Stimulated activated CD8-positive, alpha-beta memory T cell treated with anti-CD3 and anti-CD28 coated beads, Interleukin-7, amount 100 ng/mL, for 1 hour (primary cell): ENCODE measurements at places on chromosomes 1 and 21.

DNA sequence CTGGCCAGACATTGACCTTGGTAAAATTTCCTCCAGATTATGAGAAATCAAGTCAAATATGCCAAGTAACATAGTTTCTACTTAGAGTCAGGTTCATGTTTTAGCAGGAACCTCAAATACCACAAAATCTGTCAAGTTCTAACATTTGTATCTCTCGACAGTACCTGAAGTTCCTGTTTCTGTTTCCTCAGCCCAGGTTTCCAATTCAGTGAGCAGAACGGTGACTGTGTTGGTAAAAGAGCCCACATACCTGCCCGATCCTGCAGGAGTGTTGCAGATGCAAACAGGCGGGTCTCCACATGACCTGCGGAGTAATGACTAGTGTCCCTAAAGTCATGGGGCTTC is 57.9 kb upstream of the LGALS8 start:
- DNase-seq, result no peak

DNA sequence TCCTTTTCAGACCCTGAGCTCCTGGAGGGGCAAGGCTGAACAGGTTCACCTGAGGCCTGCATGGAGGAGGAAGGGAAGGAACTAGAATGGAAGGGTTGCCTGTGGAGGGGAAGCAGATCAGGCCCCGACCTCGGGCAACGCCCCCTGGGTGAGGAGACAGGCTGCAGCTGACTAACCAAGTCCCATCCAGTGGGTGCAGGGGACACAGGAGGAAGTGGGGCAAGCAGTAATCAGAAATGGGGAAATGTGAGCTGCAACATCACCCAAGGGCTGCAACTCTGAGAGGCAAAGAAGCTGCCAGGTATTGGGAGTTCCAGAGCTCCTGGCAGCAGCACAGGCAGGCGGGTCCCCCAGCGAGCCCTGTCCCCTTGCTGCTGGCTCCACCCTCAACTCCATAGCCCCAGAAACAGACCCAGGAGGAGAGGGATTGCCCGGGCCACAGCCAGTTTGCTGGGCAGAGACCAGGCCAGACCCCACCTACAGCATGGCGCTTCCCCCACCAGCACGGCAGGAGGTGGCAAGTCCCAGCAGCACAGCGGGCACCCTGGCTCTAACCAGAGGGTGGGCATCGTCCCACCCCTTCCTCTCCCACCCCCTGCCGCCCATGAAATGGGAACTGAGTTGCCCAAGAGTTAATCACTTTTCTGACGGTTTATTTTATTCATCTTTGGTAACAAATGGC is 38.5 kb downstream of the MRPL37 start:
- DNase-seq, result no peak

DNA sequence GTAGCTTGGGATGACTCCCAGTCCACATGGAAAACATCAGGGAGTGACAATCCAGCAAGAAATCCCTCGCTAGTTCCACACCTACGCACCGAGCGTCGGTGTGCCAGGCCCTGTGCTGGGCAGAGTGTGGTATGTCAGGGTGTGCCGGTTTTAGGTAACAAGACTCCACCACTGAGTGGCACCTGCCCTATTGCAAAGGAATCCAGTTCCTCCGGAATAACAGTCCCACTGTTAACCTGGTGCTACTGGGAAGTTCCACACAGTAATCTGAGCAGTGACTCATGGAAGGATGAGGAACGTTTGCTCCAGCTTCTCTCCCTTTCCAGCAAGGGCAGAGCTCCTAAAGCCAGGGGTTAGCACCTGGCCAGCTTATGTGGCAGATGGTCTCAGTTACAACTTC is 14.3 kb downstream of the RNF207 start:
- DNase-seq, result no peak

- DNase-seq, result no peak
These were observed 19.6 kb downstream of the MTHFR start for GRCh38 chr1:11786168-11786567.

DNA sequence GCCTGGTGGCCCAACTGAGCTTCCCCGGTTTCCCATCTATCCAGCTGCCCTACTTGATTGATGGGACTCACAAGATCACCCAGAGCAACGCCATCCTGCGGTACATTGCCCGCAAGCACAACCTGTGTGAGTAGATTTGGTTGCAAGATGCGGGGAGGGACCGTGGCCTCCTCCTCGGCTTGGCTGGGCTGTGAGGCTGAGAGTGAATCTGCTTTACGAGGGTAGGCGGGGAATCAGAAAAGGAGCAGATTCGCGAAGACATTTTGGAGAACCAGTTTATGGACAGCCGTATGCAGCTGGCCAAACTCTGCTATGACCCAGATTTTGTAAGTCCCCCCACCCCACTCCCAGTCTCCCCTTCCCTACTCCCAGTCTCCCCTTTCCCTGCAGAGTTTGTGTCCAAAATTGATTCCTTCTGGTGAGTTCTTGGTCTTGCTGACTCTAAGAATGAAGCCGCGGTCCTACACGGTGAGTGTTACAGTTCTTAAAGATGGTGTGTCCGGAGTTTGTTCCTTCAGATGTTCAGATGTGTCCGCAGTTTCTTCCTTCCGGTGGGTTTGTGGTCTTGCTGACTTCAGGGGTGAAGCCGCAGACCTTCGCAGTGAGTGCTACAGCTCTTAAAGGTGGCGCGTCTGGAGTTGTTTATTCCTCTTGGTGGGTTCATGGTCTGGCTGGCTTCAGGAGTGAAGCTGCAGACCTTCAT is 1.5 kb downstream of the GSTM2 start:
- DNase-seq, result no peak

DNA sequence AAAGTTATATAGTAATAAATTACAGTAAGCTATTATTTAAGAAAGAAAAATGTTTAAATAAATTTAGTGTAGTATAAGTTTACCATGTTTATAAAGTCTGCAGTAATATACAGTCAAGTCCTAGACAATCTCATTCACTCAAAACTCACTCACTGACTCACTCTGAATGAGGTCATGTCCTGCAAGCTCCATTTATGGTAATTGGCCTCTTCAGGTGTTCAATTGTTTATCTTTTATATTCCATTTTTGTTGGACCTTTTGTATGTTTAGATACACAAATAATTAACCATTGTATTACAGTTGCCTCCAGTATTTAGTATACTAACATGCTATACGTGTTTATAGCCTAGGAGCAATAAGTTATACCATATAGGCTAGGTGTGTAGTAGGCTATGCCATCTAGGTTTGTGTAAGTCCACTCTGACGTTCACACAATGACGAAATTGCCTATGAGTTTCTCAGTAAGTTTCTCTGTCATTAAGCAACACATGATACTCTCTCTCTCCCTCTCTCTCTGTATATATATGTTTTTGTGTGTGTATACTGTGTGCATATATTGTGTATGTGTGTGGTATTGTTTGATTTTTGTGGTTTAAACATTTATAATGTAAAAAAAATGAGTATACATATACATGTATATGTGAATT is 161.2 kb downstream of the NCAM2 start:
- DNase-seq, result no peak

GRCh38 chr1:162699366-162699765 is 67.1 kb downstream of the DDR2 start:
- DNase-seq, result no peak

DNA sequence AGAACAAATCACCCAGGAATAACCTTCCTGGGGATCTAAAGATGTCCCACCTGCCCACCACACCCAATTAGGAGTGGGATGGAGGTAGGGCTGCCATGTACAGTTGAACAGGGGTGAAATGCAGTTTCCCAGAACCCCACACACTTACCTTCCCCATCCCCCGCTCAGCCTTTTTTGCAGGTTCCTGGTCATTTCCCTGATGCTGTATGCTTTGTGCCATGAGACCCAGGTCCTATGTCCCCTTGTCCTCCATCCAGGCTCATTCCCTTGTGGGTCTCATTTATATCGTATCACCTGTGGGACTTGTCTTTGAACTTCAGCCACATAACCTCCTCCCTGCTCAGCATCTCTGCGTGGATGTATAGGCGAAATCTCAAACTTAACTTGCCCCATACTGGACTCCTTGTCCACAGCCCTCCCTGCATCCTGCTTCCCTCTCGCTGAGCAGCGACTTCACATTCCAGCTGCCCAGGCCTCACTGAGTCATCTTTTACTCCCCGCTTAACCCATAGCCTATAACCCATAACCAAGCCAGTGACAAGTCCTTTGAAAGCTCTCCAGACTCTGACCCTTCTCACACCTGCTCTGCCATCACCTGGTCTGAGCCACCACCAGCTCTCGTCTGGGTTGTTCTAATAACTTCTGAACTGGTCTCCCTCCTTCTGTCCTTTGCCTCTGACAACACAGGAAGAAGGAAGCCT is 4.7 kb downstream of the LDLRAD2 start:
- no peak for DNase-seq

- no peak for DNase-seq
These were observed 1183.7 kb downstream of the MRPL39 start for GRCh38 chr21:24423546-24423945.

- DNase-seq, result no peak
These were observed 4.4 kb downstream of the CYB561D1 start for GRCh38 chr1:109498161-109498801.

DNA sequence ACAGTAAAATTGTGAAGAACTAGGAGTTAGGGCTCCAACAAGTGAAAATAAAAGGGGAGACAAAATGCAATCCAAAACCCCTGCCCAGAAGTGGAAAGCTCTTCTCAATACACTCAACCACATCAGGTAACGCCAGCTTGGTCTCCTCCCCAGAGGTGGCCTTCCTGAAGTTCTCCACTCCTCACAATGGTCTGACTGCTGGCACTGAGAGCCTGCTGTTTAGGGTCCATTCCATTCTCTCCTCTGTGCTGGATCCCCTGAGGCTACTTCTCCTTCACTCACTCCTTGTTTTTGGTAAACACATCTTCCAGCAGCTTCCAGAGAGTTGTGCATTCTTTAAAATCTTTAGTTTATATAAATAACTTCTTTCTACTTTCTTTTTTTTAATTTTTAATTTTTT is 189.5 kb downstream of the KCNT2 start:
- DNase-seq, result no peak

DNA sequence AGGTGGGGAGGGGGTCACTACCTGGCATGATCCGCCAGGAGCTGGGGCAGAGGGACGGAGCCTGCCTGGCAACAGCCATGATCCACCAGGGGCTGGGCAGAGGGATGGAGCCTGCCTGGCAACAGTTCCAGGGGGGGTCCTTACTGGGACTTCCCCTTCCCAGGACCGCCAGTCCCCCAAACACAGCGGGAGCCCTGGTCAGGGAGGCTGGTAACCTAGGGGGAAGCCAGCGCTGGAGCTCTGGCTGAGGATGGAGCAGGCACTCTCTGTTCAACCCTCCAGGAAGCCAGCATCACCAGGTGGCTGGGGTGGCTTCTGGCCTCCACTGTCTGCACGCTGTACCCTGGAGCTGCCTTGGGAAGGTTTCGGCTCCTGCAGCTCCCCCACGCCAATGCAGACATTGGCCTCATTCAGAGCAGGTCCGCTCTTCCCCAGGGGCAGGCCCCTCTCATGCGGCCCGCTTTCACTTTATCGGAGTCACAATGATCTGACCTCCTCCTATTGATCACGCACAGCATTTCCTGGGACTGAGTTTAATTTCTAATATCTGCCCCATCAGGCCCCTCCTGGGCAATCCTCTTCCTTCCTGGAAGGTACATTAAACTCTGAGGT is 68.4 kb upstream of the ABCG1 start:
- DNase-seq, result no peak

- no peak for DNase-seq
These were observed 80.2 kb upstream of the ACTL8 start for GRCh38 chr1:17674726-17675500.

GRCh38 chr21:27047658-27048314 is 80.9 kb upstream of the ADAMTS5 start:
- no peak for DNase-seq

- no peak for DNase-seq
These were observed 2.5 kb downstream of the TMEM63A start for GRCh38 chr1:225879521-225880221.

DNA sequence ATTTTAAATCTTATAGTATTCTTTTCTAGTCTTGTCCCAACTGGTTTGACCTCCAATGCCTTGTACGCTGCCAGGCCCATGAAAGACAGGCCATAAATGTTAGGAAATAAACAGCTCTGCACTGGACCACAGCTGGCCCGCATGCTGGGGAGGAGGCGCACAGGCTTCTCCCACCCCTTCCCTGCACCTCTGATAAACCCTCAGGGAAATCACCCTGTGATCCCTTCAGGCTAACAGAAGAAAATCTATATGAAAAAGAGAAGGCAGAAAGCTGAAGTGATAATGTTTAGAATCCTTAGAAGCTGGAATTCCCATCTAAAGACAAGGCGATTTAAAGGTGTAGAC is 41.5 kb downstream of the COLGALT2 start:
- no peak for DNase-seq

DNA sequence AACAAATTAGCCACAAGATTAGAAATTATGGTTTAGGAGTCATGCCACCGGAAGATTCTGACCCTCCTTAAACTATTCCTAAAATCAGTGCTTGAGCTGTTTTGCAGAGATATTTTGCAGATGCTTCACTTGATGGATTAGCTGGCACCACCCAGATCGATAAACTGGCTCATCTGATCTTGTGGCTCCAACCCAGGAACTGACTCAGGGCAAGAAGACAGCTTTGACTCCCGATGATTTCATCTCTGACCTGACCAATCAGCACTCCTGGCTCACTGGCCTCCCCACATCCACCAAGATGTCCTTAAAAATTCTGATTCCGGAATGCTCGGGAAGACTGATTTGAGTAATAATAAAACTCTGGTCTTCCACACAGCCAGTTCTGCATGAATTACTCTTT is 221.6 kb downstream of the RHOU start:
- DNase-seq, result no peak

- DNase-seq, result no peak
These were observed 120.7 kb downstream of the ACTL8 start for GRCh38 chr1:17875882-17876280.

DNA sequence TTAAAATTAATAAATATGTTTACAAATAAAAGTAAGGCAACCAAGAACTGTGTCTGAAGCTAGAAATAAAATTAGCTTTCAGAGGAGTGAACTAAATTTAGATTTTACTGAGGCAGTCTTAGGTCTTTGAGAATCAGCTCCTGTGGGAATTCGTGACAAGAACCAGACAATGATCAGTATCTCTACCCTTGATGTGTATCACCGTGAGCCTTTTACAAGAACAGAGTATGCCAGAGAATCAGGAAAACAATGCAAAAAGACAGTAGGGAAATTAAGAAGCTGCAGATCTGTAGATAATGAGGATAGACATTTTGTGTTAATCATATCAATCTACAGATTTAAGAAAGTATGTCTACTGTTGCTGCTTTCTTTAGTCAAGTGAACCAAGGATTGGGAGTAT is 351.0 kb downstream of the COL11A1 start:
- DNase-seq, result no peak

- DNase-seq, result no peak
These were observed 1.6 kb upstream of the DNMT3L start for GRCh38 chr21:44263221-44263760.

- no peak for DNase-seq
These were observed 15.6 kb upstream of the SLC45A1 start for GRCh38 chr1:8302081-8302956.

DNA sequence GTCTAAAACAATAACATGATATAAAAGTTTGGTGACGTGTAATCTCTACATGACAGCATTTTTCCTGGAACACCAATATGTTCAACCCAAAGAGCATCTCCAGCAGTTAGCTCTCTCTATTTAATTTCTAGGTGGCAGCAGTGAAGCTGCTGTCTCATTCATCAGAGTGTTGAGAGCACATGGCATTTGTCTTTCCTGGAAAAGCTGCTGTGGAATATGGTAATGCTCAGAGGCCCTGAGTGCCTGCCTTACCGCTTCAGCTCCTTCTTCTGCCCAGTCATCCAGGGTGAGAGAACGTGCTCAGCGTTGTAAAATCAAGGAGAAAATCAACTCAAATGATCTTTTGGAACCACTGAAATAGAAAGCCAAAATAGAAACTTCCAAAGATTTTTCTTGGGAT is 640.7 kb downstream of the ADGRL2 start:
- DNase-seq, result no peak
